Fibroblast of skin of right biceps (primary cell): ENCODE measurements at places on chromosomes 16 and 17.

DNA sequence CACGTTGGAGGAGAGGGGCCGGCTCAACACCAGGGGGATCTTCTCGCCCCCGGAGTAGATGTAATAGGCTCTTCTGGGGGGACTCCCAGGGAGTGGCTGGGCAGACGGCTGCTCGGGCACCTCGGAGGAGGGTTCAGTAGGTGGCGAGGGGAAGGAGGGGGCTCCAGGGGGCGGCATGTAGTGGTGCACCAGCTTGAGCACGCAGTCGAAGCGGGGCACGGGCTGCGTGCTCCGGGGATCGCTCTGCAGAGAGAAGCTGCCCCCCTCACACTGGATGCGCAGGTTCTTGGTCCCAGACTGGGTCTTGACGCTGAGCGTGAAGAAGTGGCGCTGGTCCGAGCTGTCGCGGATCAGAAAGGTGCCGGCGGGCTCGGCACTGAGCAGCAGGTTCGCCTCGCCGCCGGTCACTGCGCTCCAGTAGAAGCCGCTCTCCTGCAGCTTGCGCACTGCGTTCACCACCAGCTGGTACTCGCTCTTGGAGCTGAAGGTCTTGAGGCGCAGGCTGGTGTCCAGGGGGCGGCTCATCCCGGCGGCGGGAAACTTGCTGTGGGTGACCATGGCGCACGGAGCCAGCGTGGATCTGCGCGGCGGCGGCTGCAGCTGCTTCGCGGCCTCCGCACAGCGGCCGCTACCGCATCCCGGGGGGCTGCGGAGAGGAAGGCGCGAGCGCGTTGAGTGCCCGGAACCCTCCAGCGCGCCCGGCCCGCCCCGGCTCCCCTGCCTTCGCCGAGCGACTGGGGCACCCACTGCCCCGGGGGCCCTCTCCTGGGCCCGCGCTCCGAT lies 1.1 kb downstream of the SOCS3 start:
- peak; percentile 48 for DNase-seq

DNA sequence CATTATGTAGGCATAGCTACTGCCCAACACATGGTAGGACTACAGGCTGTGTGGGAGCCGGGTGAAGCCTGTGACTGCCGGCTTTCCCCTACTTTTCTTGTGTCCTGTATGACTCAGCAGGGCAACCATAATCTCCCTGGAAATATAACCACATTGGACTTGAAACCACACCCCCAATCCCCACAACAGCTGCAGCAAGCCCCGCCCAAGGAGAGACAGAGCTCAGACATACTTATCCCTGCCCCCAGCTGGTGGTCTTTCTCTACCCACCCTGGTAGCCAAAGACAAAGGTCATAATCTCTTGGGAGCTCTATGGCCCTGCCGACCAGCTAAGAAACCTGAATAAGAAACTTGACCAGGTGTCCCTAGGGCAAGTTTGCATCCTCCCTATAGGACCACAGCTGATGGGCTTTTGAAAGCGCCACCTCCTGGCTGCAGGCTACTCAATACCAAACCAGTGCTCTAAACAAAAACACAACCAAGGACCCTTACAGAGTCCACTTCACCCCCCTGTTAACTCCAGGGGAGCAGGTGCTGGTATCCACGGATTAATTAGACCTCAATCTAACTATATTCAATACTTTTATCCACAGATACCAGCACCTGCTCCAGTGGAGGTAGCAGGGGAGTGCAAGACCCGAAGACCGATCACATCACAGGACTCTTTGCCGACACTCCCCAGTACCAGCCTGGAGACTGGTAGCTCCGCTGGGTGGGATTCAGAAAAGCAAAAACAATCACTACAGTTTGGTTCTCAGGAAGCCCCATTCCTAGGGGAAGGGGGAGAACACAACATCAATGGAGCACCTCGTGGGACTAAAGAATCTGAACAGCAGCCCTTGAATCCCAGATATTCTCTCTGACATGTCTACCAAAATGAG lies 91.2 kb downstream of the IRX5 start:
- peak; percentile 66 for DNase-seq

GRCh38 chr17:27226611-27227230 lies 67.2 kb upstream of the WSB1 start:
- DNase-seq: peak; percentile 7

DNA sequence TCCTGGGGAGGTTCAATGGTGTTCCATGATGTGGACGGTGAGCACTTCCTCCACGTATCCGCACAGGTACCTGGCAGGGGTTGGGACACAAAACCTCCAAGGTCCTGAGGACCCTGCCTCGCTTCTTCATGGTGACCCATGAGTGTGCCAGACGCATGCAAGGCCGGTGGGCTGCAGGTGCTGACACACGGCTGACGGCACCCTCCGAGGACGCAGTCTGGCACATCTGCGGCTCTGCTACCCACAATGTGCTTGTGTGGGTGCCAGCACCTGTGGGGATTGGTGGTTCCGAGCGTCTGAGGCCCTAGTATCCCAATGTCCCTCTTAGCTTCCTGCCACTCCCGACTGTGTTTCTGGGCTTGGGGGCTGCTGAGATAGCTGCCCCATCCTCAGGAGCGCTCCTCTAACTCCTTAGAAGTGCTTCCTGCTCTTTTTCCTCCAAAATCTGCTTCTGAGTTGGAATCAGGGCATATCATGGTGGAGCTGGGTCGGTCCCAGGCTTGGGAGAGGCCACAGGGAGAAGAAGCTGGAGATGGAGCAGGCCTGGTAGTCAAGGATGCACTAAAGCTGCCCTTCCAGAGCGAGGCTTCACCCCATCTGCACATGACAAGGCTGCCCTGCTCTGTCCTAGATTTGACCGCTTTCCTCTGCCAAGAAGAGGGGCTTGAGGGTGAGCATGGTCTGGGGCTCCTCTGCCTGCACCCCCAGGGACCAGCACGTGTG lies 1.6 kb downstream of the CYGB start:
- DNase-seq: no peak

GRCh38 chr17:61366715-61367413 lies 32.8 kb upstream of the TBX2 start:
- no peak for DNase-seq

DNA sequence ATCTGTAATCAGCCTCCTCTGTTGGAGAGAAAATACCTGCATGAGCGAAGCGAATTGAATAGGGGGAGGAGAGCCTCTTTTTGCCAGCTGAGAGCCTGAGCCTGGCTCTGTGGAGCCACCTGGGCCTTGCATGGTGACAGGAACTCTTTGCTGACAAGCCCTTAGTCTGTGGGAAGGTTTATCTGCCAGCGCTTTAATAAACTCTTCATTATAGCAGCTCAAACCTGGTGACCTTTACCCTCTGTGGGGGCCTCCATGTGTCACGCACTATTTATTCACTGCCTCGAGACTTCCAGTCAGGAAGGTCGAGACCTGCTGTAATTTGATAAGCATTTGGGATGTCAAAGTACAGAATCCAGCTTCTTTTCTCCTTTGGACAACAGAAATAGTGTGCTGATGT lies 282.6 kb downstream of the CBLN1 start:
- DNase-seq: no peak

DNA sequence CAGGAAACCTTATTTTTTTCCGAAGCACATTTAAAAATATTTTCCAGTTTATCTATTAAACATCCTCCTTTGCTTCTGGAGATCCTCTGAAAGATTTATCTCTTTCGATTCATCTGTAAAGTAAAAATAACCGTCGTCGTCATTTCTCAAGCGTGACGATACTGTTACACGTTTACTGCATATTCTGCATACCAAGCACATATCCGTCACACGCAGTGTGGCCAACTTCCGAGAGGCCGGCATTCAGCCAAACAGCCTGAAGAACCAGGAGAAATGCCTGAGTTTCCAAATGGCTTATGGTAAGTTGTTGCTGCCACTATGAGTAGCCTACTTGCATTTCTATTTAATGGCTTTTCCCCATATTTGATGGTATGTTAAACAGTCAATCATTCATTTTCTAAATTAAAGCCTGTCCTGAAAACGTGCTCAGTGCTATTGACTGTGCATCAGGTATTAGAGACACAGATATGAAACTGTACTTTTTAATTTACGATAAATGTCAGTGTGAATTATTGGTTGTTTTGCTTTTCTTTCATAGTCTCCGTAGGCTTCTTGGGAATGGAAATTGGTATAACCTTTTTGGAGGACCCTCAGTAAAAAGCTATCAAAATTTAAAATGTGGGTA lies 275.7 kb downstream of the WWOX start:
- DNase-seq: no peak

- DNase-seq: no peak
Measured at GRCh38 chr17:47218896-47219430, 9.8 kb downstream of the MYL4 start.

DNA sequence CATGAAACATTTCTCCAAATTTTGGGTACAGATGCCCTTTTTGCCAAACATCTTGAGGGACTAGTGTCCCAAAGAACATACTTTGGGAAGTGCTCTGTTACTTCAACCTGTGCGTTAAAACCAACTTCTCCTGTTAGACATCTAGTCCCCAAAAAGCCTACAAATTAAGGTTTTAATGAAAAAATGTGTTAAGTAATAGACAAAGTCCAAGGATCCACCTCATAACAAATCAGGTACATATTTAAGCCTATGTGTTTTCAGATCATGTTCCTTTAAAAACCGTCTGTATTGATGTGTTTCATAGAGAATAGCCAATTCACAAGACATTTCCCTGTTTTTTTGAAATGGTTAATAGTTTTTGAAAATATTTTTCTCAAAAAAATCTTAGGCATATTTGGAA lies 174.8 kb upstream of the FAM20A start:
- DNase-seq: no peak

GRCh38 chr16:87212026-87212425 lies 105.2 kb downstream of the C16orf95 start:
- DNase-seq: peak; percentile 83

GRCh38 chr17:8947201-8947600 lies 18.3 kb downstream of the PIK3R5 start:
- DNase-seq: no peak

DNA sequence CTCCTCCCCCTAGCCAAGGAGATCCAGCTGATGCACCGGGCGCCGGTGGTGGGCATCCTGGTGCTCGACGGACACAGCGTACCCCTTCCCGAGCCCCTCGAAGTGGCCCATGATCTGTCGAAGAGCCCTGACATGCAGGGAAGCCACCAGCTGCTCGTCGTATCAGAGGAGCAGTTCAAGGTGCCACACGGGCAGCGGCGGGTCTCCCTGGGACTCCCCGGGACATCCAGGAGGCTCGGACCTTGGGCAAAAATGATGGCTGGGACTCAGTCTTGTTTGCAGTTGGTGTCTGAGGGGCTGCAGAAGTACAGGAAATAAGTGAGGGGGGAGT lies 15.8 kb upstream of the MYO15B start:
- no peak for DNase-seq

DNA sequence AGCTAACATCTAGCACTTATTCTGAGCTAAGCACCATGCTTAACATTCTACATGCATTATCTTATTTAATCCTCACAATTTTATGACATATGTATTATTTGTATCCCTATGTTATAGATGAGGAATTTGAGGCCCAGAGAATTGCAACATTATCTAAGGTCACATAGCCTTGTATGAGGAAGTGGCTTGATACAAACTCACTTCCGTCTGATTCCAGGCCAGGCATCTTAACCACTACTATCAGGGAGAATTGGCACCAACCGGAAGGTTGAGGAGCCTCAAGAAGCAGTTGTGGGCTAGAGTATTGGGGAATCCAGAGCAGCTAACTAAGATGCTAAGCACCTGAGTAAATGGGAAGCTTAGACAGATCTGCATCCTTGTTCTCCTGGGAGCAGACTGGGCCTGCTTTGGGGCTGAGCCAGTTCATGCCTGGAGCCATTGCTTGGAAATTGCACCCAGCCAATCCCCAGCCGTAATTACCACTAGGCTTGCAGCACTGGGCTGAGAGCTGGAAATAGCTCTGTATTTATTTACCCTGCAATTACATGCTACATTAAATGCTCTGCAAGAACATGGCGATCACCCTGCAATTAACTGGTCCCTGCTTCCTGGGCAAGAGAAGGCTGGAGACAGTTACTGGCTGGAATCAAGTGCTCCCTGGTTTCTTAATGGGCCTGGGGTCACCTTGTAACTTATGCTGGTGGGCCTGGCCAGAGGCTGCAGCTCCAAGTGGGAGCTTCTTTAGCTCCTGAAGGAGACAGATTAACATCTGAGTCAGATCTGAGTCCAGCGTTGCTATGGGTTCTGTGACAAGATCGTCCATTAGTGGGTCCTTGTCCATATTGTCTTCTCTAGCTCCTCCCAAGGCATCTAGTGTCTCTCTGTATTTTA lies 273.1 kb upstream of the CCL2 start:
- no peak for DNase-seq

DNA sequence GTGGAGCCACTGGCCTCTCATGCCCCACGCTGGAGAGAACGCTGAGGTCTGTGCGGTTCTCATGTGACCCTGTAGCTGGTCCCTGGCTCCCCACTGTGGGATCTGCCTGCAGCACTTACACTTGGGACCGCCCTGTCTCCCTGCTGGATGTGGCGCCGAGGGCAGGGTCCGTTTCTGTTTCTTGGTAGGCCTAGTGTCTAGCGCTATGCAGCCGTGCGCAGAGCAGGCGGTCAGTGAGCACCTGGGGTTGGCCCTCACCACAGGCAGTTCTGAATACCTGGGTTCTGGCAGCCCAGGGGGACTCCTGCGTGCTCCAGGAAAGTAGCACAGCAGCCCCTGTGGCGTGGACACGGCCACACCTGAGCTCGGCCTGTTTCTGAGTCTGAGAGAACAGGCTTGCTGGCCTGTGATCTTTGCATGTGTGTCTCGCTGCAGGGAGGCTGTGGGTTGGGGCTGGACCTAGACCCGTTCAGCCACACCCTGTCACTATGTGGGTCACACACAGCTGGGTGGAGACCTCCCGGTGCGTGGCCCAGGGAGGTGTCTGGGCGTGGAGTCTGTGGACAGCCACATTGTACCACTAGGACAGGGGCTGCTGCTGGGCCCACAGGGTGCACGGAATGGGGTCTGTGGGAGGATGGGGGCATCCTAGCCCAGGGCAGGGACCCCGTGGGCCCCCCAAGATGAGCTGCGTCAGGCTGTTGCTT lies 2.8 kb downstream of the CAPN15 start:
- no peak for DNase-seq

GRCh38 chr16:20675488-20676267 lies 21.8 kb downstream of the ACSM1 start:
- DNase-seq: no peak

DNA sequence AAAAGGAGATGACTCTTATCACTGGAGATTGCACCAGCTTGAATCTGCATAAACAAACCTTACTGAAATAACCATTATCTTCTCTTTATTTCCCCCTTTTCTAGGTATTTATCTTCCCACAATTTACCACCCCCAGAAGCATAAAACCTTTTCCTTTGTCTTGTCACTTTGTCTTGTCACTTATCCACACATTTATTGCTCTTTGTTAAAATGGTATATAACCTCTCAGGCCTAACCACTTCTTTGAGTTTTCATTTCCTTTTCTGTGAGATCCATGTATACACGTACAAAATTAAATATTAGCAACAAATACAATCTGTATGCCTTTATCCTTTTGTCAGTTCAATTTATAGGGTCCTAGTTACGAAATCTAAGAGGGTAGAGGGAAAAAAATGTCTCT lies 122.9 kb downstream of the CACNG3 start:
- no peak for DNase-seq
